ENCODE measurements at places on chromosomes 16 and 17.

- no peak for DNase-seq
Observed at GRCh38 chr16:48136547-48137360, 19.0 kb downstream of the ABCC12 start.

- no peak for DNase-seq
Observed at GRCh38 chr17:15883617-15884111, 61.3 kb upstream of the ADORA2B start.

GRCh38 chr17:49223517-49224197 lies 6.9 kb downstream of the PHOSPHO1 start:
- peak; percentile 62 for DNase-seq

DNA sequence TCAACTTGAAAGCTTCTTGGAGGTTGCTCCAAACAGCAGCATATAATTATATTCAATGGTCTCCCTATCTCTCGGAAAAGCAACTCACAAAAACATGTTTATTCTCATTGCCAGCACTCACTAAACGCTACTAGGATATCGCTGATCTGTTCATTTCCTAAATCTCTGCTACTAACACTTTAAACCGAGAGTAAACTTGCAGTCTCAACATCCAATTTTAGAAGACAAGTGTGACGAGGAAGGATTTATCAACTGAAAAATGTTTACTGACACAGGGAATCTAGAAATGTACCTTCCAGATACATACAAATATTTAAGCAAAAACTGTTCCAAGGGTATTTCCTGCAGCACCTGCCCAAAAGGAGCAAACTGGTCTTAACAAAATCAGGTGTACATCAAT lies 56.5 kb downstream of the YWHAE start:
- DNase-seq: no peak

- DNase-seq: no peak
Observed at GRCh38 chr17:33055171-33055611, 63.5 kb downstream of the SPACA3 start.

GRCh38 chr17:2151358-2152033 lies 96.6 kb downstream of the HIC1 start:
- DNase-seq: no peak

GRCh38 chr17:61406971-61407911 lies 7.6 kb downstream of the TBX2 start:
- no peak for DNase-seq

GRCh38 chr17:79393358-79394052 lies 217.3 kb downstream of the RBFOX3 start:
- DNase-seq: peak; percentile 64

- no peak for DNase-seq
Observed at GRCh38 chr17:81381632-81382577, 13.4 kb upstream of the BAHCC1 start.

DNA sequence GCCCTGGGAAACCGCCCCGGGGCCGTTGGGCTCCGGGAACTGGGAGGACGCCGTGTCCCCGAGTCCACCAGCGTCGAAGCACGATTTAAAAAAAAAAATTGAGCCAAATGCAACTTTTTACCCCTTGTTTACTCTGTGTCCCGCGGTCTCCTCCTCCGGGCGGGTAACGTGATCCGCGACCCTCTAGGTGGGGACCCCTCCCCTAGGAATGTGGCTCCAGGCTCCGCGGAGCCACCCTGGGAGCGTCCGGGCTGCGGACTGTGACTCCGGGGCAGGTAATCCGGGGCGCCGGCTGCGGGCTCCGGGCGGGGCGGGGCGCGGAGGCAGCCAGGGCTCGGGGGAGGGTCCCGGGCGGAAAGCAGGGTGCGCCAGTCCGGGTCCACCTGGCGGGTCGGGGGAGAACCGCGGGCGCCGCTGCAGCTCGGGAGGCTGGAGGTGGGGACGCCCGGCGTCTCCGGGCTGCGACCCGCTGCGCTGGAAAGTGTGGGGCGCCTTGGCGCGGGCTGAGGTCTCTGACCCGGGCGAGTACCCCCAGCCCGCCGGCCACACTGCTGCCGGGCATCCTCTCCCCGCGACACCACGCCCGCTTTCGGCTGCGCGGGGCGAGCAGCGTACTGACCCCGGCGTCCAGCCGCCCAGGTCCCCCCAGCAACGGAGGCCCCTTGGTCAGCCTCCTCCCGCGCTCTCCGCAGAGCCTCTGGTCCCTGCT lies 852 bp upstream of the HELZ start:
- peak; percentile 17 for DNase-seq

Data from activated T-cell treated with anti-CD3 and anti-CD28 coated beads for 1 hour (primary cell).